ENCODE measurements at places on chromosomes 6 and 20.
A peak's percentile ranks its signal among the peaks of the same experiment; 100 is the strongest.

DNA sequence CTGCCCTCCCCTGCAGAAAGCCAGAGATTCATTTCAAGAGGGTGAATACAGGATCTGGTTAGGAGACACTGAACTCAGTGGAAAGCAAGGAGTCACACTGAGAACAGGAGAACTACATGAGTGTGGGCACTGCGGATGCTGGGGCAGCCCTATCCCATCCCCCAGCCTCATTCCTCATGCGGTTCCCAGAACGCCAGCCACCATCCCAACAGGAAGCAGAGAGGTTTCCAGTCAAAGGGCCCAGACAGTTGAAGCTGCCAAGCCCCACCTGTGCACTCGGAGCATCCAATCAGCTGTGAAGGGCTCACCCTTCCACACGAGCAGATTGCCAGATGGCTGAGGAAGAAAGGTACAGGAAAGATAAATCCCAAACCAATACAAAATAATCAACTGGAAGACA, 50.7 kb upstream of the PRND start:
- DNase-seq: no peak

DNA sequence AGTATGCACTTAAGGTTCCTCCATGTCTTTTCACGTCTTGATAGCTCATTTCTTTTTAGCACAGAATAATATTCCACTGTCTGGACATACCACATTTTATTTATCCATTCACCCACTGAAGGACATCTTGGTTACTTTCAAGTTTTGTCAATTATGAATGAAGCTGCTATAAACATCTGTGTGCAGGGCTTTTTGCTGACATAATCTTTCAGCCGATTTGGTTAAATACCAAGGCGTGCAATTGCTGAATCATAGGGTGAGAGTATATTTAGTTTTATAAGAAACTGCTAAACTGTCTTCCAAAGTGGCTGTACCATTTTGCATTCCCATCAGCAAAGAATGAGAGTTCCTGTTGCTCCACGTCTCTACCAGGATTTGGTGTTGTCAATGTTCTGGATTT, 44.9 kb upstream of the PHACTR2 start:
- no peak for DNase-seq

DNA sequence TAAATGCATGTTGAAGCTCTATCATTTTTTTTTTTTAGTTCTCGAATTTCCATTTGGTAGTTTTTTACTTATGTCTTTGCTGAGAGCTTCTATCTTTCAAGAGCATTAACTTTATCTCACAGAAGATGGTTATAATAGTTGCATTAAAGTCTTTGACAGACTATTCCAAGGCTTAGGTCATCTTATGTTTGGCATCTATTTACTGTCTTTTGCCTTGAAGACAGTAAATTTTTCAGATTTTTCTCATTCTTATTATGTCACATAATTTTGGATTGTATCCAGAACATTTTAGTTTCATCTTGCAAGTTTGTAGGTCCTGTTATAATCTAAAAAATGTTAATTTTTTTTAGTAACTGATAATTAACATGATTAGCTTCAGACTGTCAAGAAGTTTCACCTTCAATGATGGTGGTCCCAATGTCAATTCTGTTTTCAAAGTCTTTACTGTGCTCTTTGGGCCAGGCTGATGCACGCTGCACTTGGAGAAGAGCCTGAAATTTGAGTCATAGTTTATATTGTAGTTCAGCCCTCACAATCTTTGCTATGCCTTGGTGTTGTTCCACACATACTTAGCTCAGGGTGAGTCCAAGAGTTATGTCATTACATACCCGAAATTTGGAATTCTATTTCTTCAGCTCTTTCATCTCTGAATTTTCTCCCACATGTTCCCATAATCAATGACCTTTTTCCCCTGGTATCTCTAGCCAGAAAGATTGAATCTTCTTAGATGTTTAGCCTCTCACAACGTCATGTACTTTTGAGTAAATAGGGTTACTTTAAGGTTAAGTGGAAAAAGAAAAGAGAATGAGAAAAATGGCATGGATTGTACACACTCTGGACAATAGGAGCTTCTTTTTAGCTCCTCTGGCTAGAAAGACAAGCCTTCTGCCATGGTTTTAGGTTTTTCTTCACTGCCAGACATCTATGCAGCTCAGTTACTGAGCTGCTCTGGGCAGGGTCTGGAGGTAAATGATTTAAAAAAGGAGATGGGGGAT, 110.3 kb upstream of the BTBD3 start:
- no peak for DNase-seq

DNA sequence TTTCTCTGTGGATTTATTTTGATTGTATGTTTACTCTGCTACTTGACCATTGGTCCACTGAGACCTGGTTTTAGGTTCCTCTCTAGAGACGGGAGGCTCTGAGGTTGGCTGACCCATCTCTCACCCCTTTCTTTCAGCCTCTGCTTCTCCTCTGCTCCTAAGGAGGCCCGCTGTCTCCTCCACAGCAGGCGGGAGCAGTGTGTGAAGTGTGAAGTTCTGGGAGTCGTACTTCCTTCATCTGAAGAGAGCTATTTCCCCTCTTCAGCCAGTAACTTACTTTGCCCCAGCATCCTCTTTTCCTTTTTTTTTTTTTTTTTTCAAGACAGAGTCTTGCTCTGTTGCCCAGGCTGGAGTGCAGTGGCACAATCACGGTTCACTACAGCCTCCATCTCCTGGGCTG, 21.1 kb downstream of the PDRG1 start:
- no peak for DNase-seq

- no peak for DNase-seq
Measured at GRCh38 chr6:147900247-147900830, 391.8 kb downstream of the SAMD5 start.

GRCh38 chr20:24873025-24873620, 75.9 kb upstream of the CST7 start:
- DNase-seq: no peak

GRCh38 chr20:39190666-39191570, 228.8 kb downstream of the DHX35 start:
- DNase-seq: no peak

DNA sequence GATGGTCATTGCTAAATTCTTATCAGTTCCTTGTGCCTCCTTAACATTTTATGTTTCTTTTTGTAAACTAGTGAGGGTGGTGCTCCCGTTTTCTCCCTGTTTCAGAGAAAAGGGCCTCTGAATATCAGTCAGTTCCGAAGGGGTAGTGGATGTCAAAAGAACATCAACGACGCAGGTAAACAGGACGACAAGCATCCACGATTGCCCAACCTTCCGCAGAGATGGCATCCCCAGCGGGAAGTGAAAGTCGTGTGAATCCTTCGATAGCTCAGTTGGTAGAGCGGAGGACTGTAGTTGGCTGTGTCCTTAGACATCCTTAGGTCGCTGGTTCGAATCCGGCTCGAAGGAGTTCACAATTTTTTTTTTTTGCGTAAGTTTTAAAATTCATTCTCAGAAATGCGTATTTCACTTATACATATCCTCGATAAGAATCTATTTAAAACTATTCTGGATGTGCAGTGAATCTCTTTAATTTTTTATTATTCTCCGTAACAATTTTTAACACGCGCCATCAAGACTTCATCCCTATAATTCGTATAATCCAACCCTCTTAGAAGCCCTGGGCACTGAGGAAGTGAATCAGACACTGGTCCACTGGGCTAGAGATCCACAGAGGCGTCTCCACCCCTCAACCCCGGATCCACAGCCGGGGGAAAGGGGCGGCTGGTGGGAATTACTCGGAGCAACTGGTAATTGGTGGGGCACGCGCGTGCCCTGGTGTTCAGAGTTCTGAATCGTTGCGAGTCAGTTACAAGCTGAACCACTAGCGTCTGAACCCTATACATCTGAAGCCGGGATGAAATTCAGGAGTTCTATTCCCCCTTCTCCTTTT, 27.9 kb upstream of the ABT1 start:
- DNase-seq: peak; percentile 89

GRCh38 chr6:127971945-127972391, 71.1 kb upstream of the THEMIS start:
- DNase-seq: no peak

GRCh38 chr20:2859330-2860121, 13.8 kb upstream of the PTPRA start:
- DNase-seq: no peak

DNA sequence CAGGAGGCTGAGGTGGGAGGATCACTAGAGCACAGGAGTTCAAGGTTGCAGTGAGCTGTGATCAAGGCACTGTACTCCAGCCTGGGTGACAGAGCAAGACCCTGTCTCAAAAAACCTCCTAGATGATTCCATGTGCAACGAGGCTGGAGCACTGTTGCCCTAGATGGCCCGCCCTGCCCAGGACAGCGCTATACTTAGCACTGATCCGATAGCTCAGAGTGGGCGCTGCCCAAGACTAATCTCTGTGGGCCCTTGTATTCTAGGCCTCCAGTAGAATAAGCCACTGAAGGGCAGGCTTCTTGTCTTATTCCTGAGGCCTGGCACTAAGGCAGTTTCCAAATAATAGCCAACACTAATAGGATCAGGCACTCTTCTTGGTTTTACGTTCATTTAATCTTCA, 41.0 kb downstream of the STK35 start:
- DNase-seq: no peak

- DNase-seq: peak; percentile 37
Measured at GRCh38 chr6:81752921-81753710, 635 bp upstream of the TENT5A start.

- DNase-seq: no peak
Measured at GRCh38 chr6:167572106-167572505, 247.2 kb downstream of the TTLL2 start.

- no peak for DNase-seq
Measured at GRCh38 chr6:72886170-72886569, 264.3 kb downstream of the KCNQ5 start.

GRCh38 chr6:6688951-6689350, 100.4 kb downstream of the LY86 start:
- DNase-seq: no peak

All from NCI-H2081 (cell line).